ENCODE measurements at places on chromosomes 5 and 9. TPM values are rescaled to one million over a fixed set of nuclear protein-coding genes. Genes with fewer than 3 reads are reported as not detected.
A peak's percentile ranks its signal among the peaks of the same experiment; 100 is the strongest.

- H3K4me1 ChIP-seq = no peaks in the 10 kb centered on the region
- no peaks in the 10 kb centered on the region for H3K27me3 ChIP-seq
- no peaks in the 10 kb centered on the region for H3K36me3 ChIP-seq
- no peak overlapping the region for H3K4me3 ChIP-seq
- no peak for DNase-seq
These were observed 220.6 kb upstream of the NMUR2 start for GRCh38 chr5:152625696-152626095.

GRCh38 chr5:171323806-171324632 is 15.0 kb downstream of the TLX3 start:
- no peak overlapping the region for H3K4me3 ChIP-seq
- H3K27ac ChIP-seq = no peak overlapping the region
- no peak for DNase-seq

- H3K27me3 ChIP-seq = no peaks in the 10 kb centered on the region
- no peaks in the 10 kb centered on the region for H3K36me3 ChIP-seq
- H3K4me3 ChIP-seq = no peak overlapping the region
- no peaks in the 10 kb centered on the region for H3K4me1 ChIP-seq
- no peak for DNase-seq
These were observed 275.1 kb upstream of the MPDZ start for GRCh38 chr9:13554626-13555025.

DNA sequence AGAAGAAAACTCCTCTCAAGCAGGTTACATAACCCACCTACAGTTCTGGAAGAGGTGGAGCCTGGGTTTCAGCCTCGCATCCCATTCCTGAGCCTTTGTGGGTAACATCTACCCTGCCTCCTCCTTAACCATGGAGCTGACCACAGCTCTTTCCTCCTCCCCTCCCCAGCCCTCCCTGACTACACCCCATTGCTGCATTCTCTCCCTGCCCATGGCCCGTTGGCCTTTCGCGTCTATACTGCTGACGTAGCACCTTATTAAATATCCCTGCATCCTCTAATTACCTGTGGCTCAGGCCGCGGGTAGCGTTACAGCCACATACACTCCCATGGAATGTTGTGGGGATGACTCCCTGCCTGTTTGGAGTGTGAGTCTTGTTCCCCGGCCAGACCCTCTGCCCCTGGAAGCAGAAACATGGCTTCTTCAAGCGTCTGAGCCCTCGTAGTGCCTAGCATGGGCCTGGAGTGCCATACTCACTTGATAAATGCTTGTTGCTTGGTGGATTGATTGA is 72.8 kb downstream of the WWC1 start:
- H3K36me3 ChIP-seq = no peaks in the 10 kb centered on the region
- no peak for DNase-seq
- H3K27ac ChIP-seq = no peak overlapping the region
- no peaks in the 10 kb centered on the region for H3K27me3 ChIP-seq
- H3K4me3 ChIP-seq = no peak overlapping the region

GRCh38 chr9:86486891-86487837 is 133.0 kb upstream of the TUT7 start:
- H3K27me3 ChIP-seq = no peaks in the 10 kb centered on the region
- no peak for DNase-seq
- H3K4me1 ChIP-seq = no peaks in the 10 kb centered on the region

DNA sequence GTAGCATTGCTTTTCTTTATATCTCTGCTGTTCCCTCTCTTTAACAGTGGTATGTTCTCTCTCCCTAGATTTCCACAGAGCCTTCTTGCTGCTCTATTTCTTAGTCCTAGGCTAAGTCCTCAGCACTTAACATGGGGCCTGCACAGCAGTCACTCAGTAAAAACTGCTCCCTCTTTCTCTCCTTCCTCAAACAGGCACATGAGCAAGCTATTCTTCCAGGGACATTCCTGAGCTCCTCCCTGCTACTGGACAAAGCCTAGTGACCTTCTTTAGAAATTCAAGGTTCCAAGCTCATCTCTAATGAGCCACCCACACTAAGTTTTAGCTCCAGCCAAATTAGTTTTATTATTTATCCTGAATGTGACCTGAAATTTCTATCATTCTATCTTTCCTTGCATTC is 39.5 kb downstream of the TRIM32 start:
- no peak for DNase-seq
- no peaks in the 10 kb centered on the region for H3K36me3 ChIP-seq
- H3K27me3 ChIP-seq = no peaks in the 10 kb centered on the region
- no peaks in the 10 kb centered on the region for H3K4me1 ChIP-seq

- peaks cover 42% of the 10 kb centered on the region for H3K27me3 ChIP-seq
- peak overlapping the region; percentile 17 for H3K27ac ChIP-seq
- H3K4me3 ChIP-seq = peak overlapping the region; percentile 65
- no peaks in the 10 kb centered on the region for H3K36me3 ChIP-seq
These were observed 12.5 kb upstream of the LHX2 start for GRCh38 chr9:123998970-123999621.

GRCh38 chr5:1557114-1557873 is 33.5 kb upstream of the LPCAT1 start:
- no peaks in the 10 kb centered on the region for H3K27me3 ChIP-seq
- DNase-seq = no peak
- H3K27ac ChIP-seq = no peak overlapping the region
- H3K36me3 ChIP-seq = no peaks in the 10 kb centered on the region
- H3K4me3 ChIP-seq = no peak overlapping the region

- H3K27me3 ChIP-seq = no peaks in the 10 kb centered on the region
- no peaks in the 10 kb centered on the region for H3K4me1 ChIP-seq
- H3K27ac ChIP-seq = no peak overlapping the region
- no peak for DNase-seq
These were observed 46.9 kb downstream of the RASGRF2 start for GRCh38 chr5:81006947-81007636.

GRCh38 chr5:168851902-168852321 is 272.7 kb upstream of the PANK3 start:
- H3K4me1 ChIP-seq = no peaks in the 10 kb centered on the region
- no peak overlapping the region for H3K27ac ChIP-seq
- no peak overlapping the region for H3K4me3 ChIP-seq
- DNase-seq = no peak

DNA sequence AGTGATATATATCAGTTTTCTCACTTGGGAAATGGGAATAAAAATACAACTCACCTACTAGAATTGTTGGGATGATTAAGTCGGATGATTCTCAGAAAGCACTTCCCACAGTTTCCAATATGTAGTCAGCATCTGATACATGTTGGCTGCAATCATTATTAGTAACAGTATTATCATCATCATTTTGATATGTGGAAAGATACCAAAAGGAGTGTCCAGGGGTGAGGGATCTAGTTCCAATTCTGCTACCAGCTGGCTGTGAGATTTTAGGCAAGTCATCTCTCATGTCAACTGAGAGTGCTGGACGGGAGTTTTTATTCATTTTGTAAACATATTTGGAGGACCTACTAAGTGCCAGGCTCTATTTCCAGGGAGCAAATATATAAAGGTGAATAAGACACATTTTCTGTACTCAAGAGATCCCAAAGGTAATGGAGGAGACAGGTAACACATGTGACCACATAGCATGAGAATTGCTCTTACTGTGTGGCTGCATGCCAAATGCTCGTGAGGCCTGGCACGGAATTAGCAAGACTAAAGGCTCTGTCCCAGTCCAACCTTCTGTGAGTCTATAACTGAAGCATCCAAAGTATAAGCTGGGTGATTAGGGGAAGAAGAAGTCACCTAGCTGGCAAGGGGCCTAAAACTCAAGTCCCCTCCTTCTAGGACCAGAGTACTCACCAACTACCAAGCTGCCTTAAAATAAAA is 83.0 kb downstream of the GRIA1 start:
- no peak overlapping the region for H3K4me3 ChIP-seq
- H3K27ac ChIP-seq = peak overlapping the region; percentile 46
- H3K36me3 ChIP-seq = no peaks in the 10 kb centered on the region

DNA sequence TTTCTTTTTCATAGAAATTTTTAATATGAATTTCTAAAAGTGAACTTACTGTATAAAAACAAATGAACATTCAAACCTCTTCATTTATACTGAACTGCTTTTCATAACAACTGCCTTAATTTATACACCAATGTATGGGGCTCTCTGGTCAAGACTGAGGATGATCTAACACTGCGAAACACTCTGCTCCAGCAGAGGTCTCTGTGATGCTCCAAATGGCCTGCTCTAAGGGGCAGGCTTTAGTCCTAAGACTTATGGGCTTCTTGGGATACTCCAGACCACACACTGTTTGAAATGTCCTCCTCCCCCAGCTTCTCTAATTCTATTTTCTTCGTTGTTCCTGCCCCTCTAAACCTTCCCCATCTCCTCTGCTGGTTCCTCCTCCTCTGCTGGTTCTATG is 58.5 kb downstream of the LIFR start:
- no peaks in the 10 kb centered on the region for H3K27me3 ChIP-seq
- DNase-seq = no peak
- no peak overlapping the region for H3K4me3 ChIP-seq
- H3K36me3 ChIP-seq = peaks cover 8% of the 10 kb centered on the region

DNA sequence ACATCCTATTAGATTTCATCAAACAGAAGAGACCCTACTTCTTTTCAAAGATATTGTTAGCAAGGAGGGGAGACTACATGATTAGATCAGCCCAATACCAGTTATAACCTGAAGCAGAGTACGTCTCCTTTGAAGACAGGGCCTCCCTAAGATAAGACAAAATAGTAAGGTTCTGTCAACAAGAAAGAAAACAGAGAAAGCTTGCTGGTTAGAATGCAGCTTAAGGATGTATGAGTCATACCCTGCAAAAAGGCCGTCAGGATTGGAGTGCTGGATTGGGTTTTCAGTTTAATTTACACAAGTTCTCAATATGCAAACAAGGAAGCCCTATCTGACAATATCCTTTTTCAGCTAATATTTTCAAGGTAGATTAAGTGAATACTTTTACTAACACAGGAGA is 1581.2 kb upstream of the WWC1 start:
- H3K36me3 ChIP-seq = no peaks in the 10 kb centered on the region
- H3K4me1 ChIP-seq = no peaks in the 10 kb centered on the region
- DNase-seq = no peak
- no peaks in the 10 kb centered on the region for H3K27me3 ChIP-seq
- no peak overlapping the region for H3K27ac ChIP-seq

DNA sequence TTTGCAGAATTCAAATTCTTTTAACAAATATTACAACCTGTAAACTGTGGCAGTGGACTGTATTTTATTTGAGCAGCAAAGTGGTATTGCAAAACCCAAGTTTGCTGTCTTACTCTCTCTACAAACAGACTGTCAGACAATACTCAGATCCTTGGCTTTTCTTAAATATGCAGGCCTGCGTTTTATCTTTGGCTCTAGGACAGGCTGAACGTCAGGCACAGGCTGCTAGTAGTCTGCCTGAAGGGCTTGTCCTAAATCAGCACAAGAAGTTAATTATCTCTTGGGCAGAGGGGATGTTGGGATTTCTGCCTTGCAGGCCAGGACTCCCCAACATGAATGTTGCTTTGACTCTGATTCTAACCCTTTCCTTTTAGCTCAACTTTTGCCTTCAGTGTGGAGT is 147.5 kb downstream of the SLIT3 start:
- DNase-seq = no peak
- peaks cover 11% of the 10 kb centered on the region for H3K4me1 ChIP-seq
- no peak overlapping the region for H3K27ac ChIP-seq
- no peak overlapping the region for H3K4me3 ChIP-seq
- no peaks in the 10 kb centered on the region for H3K27me3 ChIP-seq

DNA sequence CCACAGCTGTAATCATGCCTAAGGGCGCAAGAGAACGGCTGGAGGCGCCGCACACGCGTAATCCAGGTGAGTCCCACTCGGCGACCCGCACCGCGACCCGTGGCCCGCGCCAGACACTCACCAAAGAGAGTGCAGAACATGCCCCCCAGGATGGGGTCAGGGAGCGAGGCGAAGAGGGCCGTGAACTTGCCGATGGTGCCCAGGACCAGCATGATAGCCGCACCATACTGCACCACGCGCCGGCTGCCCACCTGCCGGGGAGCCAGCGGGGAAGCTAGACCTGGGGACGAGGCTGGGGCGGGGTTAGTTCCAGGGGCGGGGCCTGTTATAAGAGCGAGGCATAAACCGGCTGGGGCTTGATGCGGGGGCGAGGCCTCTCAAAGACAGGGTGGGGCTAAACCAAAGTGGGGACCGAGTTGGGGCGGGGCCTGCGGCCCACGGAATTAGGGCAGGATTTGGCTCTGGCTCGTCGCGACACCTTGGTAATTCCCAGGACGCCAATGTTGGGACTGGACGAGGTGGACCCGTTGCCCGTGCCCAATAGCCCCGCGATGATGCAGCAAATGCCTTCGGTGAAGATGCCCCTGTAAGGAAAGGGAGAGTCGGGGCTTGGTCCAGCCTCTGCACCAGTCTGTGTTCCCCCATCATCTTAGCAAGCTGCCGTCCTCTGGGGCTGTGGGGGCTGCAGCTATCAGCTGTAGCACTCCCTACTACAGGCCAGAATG is 4.8 kb downstream of the SLC23A1 start:
- H3K36me3 ChIP-seq = no peaks in the 10 kb centered on the region
- H3K27ac ChIP-seq = no peak overlapping the region
- no peaks in the 10 kb centered on the region for H3K27me3 ChIP-seq
- H3K4me1 ChIP-seq = peaks cover 7% of the 10 kb centered on the region
- H3K4me3 ChIP-seq = no peak overlapping the region

GRCh38 chr5:13930541-13931171 is 13.8 kb downstream of the DNAH5 start:
- no peak overlapping the region for H3K27ac ChIP-seq
- no peak for DNase-seq
- H3K27me3 ChIP-seq = no peaks in the 10 kb centered on the region
- H3K4me3 ChIP-seq = no peak overlapping the region
- H3K4me1 ChIP-seq = no peaks in the 10 kb centered on the region

- H3K4me1 ChIP-seq = peaks cover 49% of the 10 kb centered on the region
- no peak overlapping the region for H3K4me3 ChIP-seq
- H3K27ac ChIP-seq = no peak overlapping the region
- DNase-seq = no peak
These were observed 148.3 kb downstream of the GAS1 start for GRCh38 chr9:86798966-86799365.

GRCh38 chr9:132575005-132575609 is 7.3 kb upstream of the BARHL1 start:
- H3K27me3 ChIP-seq = no peaks in the 10 kb centered on the region
- no peak overlapping the region for H3K4me3 ChIP-seq
- H3K27ac ChIP-seq = no peak overlapping the region
- DNase-seq = no peak
- H3K36me3 ChIP-seq = no peaks in the 10 kb centered on the region

GRCh38 chr9:135338546-135338945 is 141.0 kb upstream of the PPP1R26 start:
- no peak overlapping the region for H3K4me3 ChIP-seq
- H3K27me3 ChIP-seq = peaks cover 4% of the 10 kb centered on the region
- no peaks in the 10 kb centered on the region for H3K4me1 ChIP-seq
- no peaks in the 10 kb centered on the region for H3K36me3 ChIP-seq

GRCh38 chr5:123512611-123513461 is 859 bp downstream of the CSNK1G3 start:
- H3K4me1 ChIP-seq = peaks cover 10% of the 10 kb centered on the region
- no peaks in the 10 kb centered on the region for H3K36me3 ChIP-seq
- H3K27me3 ChIP-seq = no peaks in the 10 kb centered on the region
- peak overlapping the region; percentile 96 for H3K27ac ChIP-seq

The DELE1 gene
- total RNA-seq = 108 TPM

The ST8SIA4 gene
- 7.0 TPM for total RNA-seq

The KIF4B gene
- not detected for total RNA-seq

The AQP3 gene
- 17.6 TPM for total RNA-seq

The BNIP1 gene
- 7.8 TPM for total RNA-seq

The ARID3C gene
- total RNA-seq = not detected

The MEIKIN gene
- not detected for total RNA-seq

The TSSK1B gene
- not detected for total RNA-seq

The CFAP157 gene
- 0.27 TPM for total RNA-seq

The GPX3 gene
- total RNA-seq = 1,240 TPM

The DMRTA1 gene
- not detected for total RNA-seq

The SLC6A18 gene
- total RNA-seq = not detected

The IFNE gene
- not detected for total RNA-seq
